Heart left ventricle (tissue), 16 donors: ENCODE measurements at places on chromosomes 16 and 17.

GRCh38 chr16:85231959-85232358 is 119.7 kb upstream of the CIBAR2 start:
- peak; percentile 44 for DNase-seq

DNA sequence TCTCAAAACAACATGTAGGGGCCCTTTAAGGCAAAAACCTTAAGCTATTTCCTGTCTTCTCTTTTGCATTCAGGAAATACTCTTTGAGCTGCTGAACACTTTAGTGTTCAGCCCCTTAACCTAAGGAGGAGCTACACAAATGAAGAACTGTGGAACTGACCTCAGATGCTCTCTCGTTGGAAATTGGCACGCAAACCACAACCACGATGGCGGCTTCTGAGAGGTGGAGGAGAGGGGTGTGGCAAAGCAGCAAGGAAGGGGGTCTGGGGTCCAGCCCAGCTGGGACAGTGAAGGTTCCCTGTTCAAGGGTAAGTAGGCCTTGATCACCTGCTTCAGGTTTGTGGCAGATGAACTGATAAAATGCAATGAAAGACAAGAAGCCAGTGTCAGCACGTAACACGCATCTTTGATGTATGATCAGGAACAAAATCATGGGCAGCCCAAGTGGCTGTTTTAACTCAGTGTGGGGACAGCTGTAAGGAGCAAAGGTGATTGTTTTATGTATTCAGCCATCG is 291.6 kb upstream of the TNRC6C start:
- no peak for DNase-seq

DNA sequence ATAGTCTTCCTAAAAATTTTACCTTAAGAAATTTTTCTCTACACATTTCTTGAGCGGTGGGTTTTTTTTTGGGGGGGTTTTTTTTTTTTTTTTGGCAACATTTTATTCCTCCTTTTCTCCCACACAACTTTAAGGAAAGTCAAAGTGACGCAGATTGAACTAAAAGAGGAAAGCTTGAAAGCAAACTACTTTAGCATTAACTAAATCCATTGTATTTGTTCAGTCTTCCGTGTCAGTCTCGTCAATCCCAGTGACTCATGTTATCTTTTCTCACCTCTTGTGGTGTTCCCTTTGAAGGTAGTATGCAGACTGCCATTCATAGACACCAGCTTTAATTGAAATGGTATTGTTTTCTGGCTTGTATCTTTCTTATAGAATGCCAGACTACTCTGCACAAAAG is 39.3 kb downstream of the TADA2A start:
- no peak for DNase-seq

- DNase-seq, result no peak
Measured at GRCh38 chr16:85446951-85447692, 166.0 kb upstream of the GSE1 start.

DNA sequence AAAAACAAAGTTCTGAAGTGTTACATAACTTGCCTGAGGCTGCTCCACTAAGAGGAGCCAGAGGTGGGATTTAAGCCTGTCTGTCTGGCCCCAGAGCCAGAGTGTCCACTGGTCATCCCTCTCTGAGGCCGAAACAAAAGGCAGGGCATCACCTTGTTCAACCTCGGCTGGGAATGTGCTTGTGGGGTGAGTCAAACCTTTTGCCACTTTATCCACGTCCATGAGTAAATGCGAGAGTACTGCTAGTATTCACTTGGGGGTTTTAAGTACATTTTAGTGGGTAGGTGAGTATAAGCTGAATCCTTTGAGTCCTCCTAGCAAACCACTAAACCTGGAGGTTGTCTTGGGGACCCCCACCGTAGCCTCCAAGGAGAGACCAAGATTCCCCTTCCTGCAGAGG is 103.5 kb downstream of the STX8 start:
- DNase-seq, result no peak

GRCh38 chr16:18811925-18812324 is 10.6 kb upstream of the ARL6IP1 start:
- no peak for DNase-seq

GRCh38 chr16:47938272-47938671 is 217.5 kb downstream of the ABCC12 start:
- no peak for DNase-seq

GRCh38 chr17:9456330-9456729 is 119.3 kb downstream of the STX8 start:
- no peak for DNase-seq

GRCh38 chr17:72591289-72592241 is 470.7 kb downstream of the SOX9 start:
- DNase-seq, result no peak

GRCh38 chr16:68790944-68791343 is 52.4 kb upstream of the TANGO6 start:
- no peak for DNase-seq
